Neural progenitor cell (in vitro differentiated cells): ENCODE measurements at places on chromosomes 4 and X. TPM values are rescaled to one million over a fixed set of nuclear protein-coding genes. Genes with fewer than 3 reads are reported as not detected.

Gene PPM1K
- 6.4 and 7.3 TPM in 2 replicates for total RNA-seq

Gene PNMA6A
- total RNA-seq = 0.64 and 3.2 TPM in 2 replicates

Gene CSN1S1
- not detected in 2 replicates for total RNA-seq

Gene ANK2
- total RNA-seq = 79.8 and 121 TPM in 2 replicates

Gene RTL3
- total RNA-seq = not detected in 2 replicates

Gene MAGEA8
- total RNA-seq = not detected in 2 replicates

Gene DRP2
- total RNA-seq = 1.4 and 2.2 TPM in 2 replicates

Gene MGST2
- 4.4 and 7.1 TPM in 2 replicates for total RNA-seq

Gene STK26
- 115 and 182 TPM in 2 replicates for total RNA-seq

Gene CFI
- total RNA-seq = not detected in 2 replicates

Gene MFAP3L
- total RNA-seq = 30.7 and 35.5 TPM in 2 replicates

Gene TMSB15A
- total RNA-seq = 561 and 1,054 TPM in 2 replicates

DNA sequence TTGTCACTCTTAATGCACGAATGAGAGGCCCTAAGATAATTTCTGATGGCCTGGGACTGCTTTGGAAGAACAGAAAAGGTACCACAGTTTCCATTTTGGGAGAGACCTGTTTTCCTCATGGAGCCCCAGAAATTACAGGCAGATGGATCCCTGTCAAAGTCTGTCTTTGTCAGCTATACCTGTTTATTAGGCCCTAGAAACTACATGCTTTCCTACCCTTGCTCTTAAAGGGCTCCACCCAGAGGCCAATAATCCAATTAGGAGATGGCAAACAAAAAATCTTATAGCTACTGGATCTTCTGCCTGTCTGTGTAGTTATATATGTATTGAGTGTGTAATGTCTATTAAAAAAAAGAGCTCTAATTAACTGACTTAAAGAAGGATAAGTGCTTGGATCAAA is 141.3 kb downstream of the NR3C2 start:
- peak; percentile 24 for DNase-seq

DNA sequence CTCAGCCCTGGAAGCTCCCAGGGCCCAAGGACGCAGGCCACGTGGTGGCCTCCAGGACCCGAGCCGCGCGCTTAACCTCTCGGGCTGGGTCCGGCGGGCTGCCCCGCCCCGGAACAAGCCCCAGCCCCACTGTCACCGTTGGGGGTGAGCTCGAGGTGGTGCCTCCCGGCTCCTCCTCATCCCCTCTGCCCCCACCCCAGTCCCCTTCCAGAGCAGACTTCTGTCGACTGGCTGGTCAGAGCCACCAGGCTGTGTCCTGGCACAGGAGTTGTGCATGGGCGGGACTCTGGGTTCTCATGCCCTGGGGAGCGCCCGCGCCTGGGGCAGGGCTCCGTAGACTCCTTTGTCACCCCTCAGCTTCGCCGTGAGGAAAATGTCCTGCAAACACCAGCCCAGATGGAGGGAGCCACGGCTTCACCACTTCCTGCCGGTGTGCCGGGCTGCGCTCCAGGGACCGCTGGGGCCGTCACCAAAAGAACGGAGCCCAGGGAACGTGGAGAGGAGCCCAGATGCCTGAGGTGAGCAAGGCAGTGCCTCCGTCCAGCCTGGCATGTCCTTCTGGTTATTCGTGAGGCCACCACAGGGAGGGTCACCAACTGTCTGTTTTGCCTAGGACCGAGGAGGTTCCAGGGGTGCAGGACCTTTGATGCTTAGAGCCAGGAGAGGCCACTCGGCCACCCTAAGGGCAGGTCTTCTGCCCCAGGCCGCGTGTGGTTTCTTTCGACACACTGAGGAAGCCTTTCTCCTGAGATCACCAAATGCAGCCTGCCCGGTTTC is 7.1 kb upstream of the RGS12 start:
- no peak for DNase-seq

- no peak for DNase-seq
Measured at GRCh38 chrX:80810365-80810978, 795 bp upstream of the BRWD3 start.

GRCh38 chr4:168849030-168849675 is 160.9 kb downstream of the CBR4 start:
- DNase-seq = peak; percentile 74

- no peak for DNase-seq
Measured at GRCh38 chr4:81627590-81627989, 155.9 kb upstream of the RASGEF1B start.

DNA sequence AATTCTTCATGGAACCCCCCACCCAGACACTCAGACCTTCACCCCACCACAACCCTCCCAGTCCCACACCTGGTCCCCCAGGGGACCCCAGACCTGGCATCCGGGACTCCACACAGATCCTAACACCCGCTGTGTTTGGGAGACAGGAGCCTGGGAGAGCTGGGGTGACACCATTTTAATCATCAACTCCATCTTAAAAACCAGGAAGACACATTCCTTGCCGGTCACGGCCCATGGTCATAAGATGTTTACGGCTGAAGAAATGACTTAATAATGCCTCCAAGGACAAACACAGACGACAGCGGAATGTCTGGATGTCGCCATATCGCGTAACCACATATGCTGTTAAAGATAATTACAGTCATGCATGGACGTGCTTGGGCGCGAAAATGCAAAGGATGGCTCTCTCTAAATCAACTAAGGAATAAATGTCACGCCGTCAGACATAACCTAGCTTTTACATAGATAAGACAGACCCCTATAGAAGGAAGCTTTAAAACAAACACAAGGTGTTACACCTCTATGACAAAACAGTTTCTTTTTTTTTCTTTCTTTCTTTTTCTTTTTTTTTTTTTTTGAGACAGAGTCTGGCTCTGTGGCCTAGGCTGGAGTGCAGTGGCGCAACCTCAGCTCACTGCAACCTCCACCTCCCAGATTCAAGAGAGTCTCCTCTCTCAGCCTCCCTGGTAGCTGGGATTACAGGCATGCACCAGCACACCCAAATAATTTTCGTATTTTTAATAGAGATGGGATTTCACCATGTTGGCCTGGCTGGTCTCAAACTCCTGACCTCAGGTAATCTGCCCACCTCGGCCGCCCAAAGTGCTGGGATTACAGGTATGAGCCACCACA is 2.1 kb upstream of the DHRSX start:
- DNase-seq = no peak

DNA sequence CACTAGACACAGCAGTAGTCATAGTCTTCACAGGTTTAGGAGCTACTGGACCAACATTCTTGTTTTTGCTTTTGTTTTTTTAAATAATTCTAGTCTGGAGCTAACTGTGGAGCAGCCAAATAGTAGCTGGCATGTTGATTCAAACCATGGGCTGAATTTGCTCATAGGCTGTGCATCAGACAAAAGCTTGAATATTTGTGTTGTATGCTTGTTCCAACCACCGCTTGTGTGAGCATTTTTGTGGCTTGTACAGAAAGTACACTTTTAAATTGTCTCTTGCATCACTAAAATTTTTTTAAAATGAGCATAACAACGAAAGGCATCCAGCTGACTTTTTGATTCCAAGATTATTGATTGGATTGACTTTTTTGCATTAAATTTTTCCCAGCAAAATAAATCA is 39.6 kb downstream of the CCNI start:
- no peak for DNase-seq

- DNase-seq = no peak
Measured at GRCh38 chr4:138561906-138562305, 319.8 kb upstream of the SLC7A11 start.

DNA sequence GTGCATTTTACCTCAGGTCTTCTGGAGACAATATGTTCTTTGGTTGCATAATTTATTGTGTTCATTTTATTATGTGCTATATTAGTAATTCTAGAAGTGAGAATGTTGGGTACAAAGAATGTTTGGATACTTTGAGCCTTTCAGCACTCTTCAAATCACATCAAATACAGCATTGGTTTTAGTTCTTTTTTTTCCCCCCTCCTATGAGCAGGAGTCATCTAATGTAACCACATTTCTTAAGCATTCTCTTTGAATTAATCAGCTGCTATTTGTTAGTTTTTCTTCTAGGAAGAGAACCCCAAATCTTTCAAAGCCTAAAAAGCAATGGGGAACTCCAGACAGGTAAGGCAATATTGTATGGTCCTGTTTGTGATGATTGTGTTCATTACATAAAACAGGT is 46.7 kb downstream of the ARL9 start:
- DNase-seq = no peak

DNA sequence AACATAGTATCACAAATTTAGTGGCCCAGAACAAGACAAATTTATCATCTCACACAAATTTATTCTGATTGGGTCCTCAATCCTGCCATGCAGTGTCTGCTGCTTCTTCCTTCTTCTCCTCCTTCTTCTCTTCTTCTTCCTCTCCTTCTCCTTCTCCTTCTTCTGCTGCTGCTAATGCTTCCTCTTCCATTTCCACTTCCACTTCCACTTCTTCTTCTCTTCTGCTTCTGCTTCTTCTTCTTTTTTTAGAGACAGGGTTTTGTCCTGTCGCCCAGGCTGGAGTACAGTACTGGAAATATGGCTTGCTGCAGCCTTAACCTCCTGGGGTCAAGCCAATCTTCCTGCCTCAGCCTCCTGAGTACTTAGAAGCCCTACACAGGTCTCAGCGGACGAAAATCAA is 37.5 kb downstream of the FGFBP1 start:
- no peak for DNase-seq

- DNase-seq = no peak
Measured at GRCh38 chr4:137677863-137678262, 145.6 kb upstream of the PCDH18 start.

GRCh38 chrX:1452516-1453394 is at the start of gene ASMTL:
TSS of gene ASMTL (minus strand) at chrX:1452909. CDS start at chrX:1452840, 69 bp downstream.
- peak; percentile 100 for DNase-seq

- DNase-seq = peak; percentile 57
Measured at GRCh38 chrX:153924149-153924861, 1.8 kb downstream of the ARHGAP4 start.

DNA sequence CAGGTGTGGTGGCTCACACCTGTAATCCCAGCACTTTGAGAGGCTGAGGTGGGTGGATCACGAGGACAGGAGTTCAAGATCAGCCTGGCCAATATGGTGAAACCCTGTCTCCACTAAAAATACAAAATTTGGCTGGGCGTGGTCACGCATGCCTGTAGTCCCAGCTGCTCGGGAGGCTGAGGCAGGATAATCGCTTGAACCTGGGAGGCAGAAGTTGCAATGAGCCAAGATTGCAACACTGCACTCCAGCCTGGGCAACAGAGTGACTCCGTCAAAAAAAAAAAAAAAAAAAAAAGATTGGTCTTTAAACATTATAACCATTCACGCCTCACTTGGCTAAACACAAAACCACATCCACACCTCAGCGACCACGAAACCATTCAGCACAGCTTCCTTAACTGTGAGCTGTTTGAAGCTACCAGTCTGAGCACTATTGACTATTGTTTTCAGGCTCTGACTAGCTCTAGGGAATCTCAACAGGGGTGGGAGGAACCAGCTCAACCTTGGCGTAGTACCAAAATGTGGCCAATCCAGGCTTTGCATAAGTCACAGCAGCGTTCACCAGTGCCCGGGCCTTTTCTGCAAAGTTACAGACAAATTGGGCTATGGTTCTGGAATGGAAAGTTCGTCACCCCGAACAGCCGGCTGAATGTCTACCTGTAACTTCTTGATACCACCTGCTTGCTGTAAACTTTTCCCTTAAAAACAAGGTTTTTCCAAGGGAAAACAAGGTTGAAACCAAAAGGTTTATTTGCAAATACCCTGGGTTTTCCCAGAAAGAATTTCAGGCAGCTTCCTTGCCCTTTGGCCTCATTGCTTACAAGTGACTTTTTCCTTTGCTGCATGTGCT is 73.6 kb upstream of the DHX15 start:
- DNase-seq = peak; percentile 54

GRCh38 chr4:142366769-142367181 is 479.3 kb downstream of the INPP4B start:
- peak; percentile 44 for DNase-seq

GRCh38 chr4:105306158-105306781 is 159.6 kb downstream of the TET2 start:
- DNase-seq = no peak

GRCh38 chr4:173247321-173247720 is 78.7 kb downstream of the GALNT7 start:
- no peak for DNase-seq

DNA sequence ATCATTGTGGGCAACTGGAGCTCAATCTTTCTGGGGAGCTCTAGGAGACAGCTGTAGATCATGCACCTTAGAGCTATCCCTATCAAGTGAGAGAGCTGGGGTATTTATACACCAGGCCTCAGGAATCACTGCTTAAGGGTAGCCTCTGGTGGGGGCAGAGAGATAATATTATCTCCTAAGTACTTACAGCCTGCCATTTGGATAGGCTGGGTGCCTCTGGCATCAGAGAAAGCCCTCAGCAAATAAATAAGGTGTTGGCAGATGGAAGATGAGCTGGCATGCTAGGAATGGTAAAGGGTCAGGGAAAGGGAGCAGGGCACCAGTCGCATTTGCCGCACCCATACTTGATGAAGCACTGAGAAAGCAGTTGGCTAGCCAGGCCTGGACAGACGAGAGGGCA is 75.9 kb downstream of the HCCS start:
- DNase-seq = no peak

GRCh38 chrX:22758807-22759481 is 240.8 kb upstream of the DDX53 start:
- DNase-seq = no peak
